ENCODE measurements at places on chromosomes 3 and 15.

- no peak for DNase-seq
Observed at GRCh38 chr3:122572940-122573412, 4.5 kb upstream of the PARP15 start.

DNA sequence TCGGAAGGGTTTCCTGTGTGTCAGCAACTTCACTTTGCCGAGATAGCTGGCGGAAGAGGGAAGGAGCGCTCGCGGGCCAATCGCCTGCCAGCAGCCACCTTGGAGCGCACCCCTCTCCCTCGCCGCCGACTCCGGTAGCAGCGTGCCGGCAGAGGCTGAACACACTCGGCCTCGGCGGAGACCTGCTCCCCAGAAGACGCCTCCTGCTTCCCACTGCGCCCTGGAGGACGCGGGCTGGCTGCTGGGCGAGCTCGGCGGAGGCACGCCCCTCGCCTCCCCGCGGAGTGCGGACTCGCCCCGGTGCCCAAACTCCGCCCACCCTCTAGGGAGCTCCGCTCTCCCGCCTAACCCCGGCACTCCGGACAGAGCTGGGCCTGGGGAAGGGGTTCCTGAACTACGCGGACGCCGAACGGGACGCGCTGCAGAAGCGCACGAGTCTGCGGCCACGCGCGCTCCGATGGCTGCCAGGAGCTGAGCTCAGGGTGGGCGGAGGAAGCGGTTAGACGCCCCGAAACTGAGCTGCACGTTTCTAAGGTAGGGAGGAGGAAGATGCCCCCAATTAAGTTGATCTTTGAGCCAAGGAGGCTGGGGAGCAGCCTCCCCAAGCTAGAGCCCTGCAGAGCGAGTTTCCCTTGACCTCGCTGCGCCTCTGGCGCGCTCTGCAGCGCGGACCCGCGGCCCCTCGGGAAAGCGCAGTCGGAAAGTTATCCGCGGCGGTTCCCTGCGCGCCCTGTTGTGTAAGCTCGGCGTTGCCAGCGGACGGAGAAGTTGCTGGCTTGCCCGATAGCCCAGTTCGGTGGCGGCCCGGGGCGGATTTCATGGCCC is at the start of gene P2RY1:
Gene P2RY1 (plus strand): TSS at position 356 of the 825 bp plus-strand sequence. CDS start 652 bp downstream, outside the sequence.
- no peak for DNase-seq

DNA sequence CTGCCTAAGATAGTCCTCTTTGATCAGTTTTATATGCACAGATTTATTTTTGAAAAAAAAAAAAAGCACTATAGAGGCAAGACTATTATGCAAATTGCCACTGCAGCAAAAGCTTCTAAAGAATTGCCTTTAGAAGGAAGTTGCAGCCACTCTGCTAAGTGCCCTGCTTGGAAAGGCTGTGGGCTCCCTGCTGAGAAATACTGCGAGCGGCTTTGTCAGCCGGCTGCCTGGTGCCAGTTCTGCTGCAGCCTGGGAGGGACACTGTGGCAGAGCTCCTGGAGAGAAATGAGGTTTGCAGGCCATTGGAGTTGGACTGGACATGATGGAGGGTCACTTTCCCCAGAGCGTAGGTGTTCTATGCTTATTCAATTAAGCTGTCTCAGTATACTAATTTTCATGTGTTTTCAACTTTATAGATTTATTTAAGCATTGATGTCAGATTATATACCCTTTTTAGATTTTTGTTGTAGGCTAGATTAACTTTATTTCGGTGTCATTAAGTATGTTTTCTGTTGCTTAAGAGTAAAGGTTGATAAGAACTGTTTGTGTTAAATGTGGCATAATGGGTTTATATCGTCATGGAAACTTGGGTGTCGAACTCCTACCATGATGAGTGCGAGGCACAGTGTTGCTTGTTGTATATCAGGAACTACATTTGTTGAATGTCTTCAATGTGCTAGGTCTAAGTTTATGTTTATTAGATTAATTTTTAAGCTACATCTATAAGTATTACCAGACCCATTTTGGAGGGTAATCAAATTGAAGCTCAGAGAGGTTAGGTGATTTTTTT is 6.6 kb downstream of the MAP2K5 start:
- no peak for DNase-seq

DNA sequence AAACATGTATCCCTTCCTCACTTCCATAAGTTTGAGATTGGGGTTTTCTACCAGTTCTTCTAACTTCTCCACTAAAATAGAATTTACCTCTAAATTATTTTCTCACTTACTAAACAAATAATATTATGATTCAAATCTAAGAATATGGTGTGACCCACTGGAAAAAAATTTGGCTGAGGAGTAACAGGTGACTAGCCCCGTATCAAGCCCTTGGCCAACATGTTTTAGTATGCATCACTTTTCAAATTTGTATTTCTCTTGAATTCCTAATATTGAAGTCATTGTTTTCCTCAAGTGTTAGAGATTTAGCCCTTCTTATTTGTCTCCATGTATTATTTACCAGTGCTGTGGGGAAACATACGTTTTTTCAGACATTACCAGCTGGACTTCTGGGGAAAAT is 759.4 kb downstream of the NSUN3 start:
- no peak for DNase-seq

DNA sequence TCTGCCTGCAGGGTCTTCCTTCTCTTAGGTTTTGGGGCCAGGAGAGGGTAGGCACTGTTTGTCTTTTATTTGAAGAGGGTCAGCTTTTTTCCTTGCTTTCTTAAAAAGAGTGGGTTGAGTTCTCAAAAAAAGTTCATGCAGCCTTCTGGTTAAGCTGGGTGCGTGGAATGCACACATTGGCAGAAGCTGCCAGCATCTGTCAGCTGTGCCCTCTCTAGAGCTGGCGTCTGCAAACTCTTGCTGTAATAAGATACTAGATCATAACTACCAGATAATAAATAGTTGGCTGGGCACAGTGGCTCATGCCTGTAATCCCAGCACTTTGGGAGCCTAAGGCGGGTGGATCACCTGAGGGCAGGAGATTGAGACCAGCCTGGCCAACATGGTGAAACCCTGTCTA is 373.4 kb downstream of the OCA2 start:
- DNase-seq, result no peak
